EL (cell line): ENCODE measurements at places on chromosomes 5 and 9.
A peak's percentile ranks its signal among the peaks of the same experiment; 100 is the strongest.

DNA sequence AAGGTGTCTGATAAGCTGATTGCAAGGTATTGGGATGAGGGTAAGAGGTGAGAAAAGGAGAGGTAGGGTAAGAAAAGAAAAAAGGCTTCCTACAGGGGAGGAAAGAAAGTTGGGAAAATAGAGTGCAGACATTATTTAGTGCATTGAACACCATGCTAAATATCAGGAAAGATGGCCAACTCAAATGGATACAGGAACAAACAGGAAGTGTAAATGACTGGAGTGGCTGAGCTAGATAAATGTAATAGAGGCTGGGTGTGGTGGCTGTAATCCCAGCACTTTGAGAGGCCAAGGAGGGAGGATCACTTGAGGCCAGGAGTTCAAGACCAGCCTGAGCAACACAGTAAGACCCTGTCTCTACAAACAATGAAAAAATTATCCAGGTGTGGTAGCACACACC lies 32.2 kb downstream of the OTP start:
- DNase-seq = no peak

DNA sequence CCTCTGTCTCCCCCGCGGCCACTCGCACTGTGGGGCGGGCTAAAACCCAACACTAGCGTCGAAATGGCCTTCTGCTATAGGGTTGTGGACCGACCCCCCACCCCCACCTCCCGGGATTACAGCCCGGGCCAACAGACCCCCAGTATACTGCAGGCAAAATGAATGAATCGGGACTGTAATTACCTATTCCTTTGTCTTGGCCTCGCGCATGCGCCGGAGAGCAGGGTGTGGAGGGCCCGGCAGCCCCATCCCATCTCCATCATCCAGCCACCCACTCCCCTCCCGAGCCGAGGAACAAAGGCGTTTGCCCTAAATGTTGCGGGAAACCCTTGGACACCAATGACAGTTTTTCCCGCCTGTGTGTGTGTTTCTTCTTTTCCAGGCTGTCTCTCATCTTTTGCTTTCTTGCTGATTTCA lies 1.6 kb downstream of the BASP1 start:
- DNase-seq = peak; percentile 53

GRCh38 chr9:121073038-121073437 lies 1.7 kb upstream of the CNTRL start:
- DNase-seq = peak; percentile 75

DNA sequence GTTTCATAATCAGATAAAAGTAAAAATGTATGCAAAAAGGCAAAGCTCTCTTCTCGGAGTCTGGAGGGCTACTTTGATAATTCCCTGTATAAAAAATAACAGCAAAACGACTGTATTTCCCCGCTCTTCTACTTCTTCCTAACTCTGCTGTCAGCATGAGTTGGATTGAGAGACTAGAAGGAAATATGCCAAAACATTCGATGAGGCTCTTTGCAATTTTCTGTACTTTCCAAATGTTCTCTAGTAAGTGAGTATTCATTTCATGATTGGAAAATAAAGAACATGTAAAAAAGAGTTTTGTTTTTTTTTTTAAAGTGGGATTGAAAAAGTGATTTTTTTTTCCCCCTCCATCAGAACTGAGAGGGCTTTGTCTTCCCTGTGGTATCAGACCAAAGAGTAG lies 677.5 kb downstream of the ACTL7B start:
- no peak for DNase-seq

- no peak for DNase-seq
These were observed 28.5 kb downstream of the GOLGA2 start for GRCh38 chr9:128247226-128247803.

GRCh38 chr5:72228960-72229359 lies 91.1 kb downstream of the MRPS27 start:
- no peak for DNase-seq

GRCh38 chr9:105205787-105206495 lies 38.5 kb upstream of the SLC44A1 start:
- peak; percentile 74 for DNase-seq

DNA sequence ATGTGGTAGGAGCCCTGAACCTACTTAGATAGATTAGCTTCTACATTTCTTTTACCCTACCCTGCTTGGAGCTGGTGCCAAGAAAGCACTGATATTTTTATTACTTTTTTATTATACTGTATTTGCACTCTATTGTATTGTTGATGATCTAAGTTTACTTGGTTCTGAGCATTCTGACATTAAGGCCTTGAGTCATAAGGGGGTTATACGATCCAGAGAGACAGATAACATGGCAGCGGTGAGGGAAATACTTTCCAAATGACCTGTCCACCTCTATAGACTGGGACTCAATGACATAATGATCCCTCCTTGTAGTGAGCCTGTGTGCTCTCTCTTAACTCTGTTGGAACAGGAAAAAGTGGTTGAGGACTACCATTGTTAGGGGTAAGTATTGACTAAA lies 176.3 kb downstream of the MAN2A1 start:
- DNase-seq = peak; percentile 80

GRCh38 chr9:75833778-75834177 lies 56.7 kb upstream of the PCSK5 start:
- DNase-seq = no peak

- DNase-seq = no peak
These were observed 136.7 kb downstream of the BOD1 start for GRCh38 chr5:173479711-173480110.

GRCh38 chr5:173568703-173569102 lies 47.7 kb downstream of the BOD1 start:
- DNase-seq = no peak
